ENCODE measurements at places on chromosomes 7 and 10. TPM values are rescaled to one million over a fixed set of nuclear protein-coding genes. Genes with fewer than 3 reads are reported as not detected.

GRCh38 chr7:77899516-77899915 lies 100.9 kb downstream of the PHTF2 start:
- H3K4me3 ChIP-seq, result no peak overlapping the region
- no peak overlapping the region for H3K27ac ChIP-seq
- DNase-seq, result no peak

- no peak overlapping the region for H3K4me3 ChIP-seq
- DNase-seq, result no peak
- no peaks in the 10 kb centered on the region for H3K36me3 ChIP-seq
- H3K27ac ChIP-seq, result no peak overlapping the region
- H3K4me1 ChIP-seq, result no peaks in the 10 kb centered on the region
- H3K27me3 ChIP-seq, result no peaks in the 10 kb centered on the region
Observed at GRCh38 chr7:42978496-42978895, 46.3 kb downstream of the MRPL32 start.

Gene GIMAP5
- total RNA-seq, result 30.5 TPM

Gene GRB10
- total RNA-seq, result 71.1 TPM

- no peak overlapping the region for H3K27ac ChIP-seq
- no peak overlapping the region for H3K4me3 ChIP-seq
- no peaks in the 10 kb centered on the region for H3K27me3 ChIP-seq
- peaks cover 9% of the 10 kb centered on the region for H3K4me1 ChIP-seq
- DNase-seq, result no peak
Observed at GRCh38 chr7:151423936-151424335, 14.1 kb upstream of the WDR86 start.

DNA sequence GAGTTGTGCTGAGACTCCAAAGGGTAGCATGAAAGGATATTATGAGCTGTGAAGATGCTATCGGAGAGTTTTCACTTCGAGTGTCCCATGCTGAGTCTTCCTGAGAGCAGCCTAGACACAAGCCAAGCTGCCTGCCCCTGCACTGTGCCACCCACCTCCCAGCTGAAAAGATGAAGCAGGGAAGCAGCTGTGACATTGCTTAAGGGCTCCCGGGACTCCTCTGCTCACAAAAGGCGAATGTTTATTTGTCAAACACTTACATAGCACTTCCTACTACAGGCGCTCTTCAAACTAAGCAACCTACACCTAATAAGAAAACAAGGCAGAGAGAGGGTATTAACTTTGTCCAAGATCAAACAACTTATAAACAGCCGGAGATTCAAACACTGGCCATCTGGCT lies 95.6 kb downstream of the OSBPL3 start:
- no peaks in the 10 kb centered on the region for H3K27me3 ChIP-seq
- no peaks in the 10 kb centered on the region for H3K4me1 ChIP-seq
- no peaks in the 10 kb centered on the region for H3K36me3 ChIP-seq
- H3K27ac ChIP-seq, result no peak overlapping the region
- no peak overlapping the region for H3K4me3 ChIP-seq

Data from breast epithelium (tissue), 4 donors.